ENCODE measurements at places on chromosomes 6 and 20.

DNA sequence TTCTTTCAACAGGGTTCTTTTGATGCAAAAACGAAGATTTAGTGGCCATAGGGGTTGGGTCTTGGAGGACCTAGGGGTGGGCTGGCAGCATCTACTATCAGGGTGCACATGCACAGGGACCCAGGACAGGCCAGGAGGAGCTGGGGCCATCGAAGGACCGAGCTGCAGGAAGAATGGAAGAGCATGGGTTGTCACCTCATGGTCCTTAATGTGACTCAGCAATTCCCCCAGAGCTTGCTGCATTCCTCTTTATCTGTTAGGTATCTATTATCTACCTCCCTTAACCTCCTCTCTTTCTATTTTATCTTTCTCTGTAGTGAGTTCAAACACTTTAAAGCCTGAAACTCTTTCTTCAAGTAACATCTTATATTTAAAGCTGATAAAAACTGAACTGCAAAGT is 167.0 kb downstream of the AIG1 start:
- no peak for DNase-seq

- no peak for DNase-seq
Measured at GRCh38 chr6:22322103-22323030, 25.5 kb upstream of the PRL start.

DNA sequence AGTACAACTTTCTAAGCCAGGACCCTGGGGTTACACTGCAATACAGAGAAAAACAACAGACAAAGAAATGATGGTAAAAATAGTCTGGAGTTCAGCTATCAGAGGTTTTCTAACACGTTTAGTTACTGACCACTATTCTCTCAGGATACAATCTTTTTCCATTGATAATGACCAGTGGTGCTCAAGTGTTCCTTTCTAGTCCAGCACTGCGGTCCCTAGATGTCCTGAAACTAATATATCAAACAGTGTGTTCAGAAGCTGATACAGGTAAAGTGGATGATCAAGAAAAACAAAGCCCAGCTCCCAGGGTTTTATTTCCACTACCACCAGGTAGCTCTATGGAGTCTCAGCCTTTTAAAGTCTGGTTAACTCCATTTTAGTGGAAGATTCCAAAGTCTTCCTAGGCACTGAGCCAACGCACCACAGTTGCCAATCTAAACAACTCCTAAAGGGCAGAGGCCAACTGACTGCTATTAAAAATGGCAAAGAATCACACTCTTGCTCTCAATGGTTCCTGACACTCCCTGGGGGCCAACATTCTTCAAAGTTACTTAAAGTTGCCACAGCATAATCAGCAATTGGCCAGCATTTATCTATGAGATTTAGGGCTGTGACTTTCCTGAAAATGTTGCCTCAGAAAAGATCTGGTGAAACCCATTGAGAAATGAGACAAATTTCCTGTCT is 38.2 kb downstream of the DZANK1 start:
- DNase-seq = no peak

- no peak for DNase-seq
Measured at GRCh38 chr6:121856296-121856695, 420.9 kb downstream of the GJA1 start.

- no peak for DNase-seq
Measured at GRCh38 chr6:144335311-144335861, 50.3 kb downstream of the UTRN start.

GRCh38 chr6:24355393-24355792 is 2.5 kb downstream of the DCDC2 start:
- no peak for DNase-seq

DNA sequence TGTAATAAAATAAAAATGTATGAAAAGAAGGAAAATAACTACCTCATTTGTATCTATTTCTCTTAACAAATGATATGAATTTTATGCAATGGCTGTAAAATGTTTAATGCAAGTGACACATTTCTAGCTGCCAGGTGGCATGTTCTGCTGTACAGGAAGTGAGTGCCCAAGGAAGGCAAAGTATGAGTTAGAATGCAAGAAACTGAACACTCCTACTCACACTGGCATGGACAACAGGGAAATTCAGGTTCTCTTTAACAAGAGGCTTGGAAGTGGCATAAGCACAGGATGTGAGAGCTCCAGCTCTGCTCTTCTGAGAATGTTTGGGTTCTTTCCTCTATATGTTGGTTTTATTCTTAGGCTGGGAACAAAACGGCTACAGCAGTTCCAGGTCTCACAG is 20.4 kb upstream of the LAMA4 start:
- DNase-seq = no peak

GRCh38 chr20:36097337-36098151 is 57.0 kb upstream of the EPB41L1 start:
- DNase-seq = no peak

DNA sequence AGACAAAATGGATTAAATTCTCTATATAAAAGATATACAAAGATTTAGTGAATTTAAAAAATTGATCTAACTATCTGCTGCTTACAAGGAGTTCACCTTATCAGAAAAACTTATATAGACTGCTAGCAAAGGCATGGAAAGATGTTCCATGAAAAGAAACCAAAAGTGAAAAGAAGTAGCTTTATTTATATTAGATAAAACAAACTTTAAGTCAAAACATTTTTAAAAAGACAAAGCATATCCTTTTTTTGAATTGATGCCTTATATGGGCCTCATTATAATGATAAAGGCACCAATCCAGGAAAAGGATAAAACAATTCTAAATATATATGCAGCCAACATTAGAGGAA is 334.2 kb downstream of the MEI4 start:
- no peak for DNase-seq

DNA sequence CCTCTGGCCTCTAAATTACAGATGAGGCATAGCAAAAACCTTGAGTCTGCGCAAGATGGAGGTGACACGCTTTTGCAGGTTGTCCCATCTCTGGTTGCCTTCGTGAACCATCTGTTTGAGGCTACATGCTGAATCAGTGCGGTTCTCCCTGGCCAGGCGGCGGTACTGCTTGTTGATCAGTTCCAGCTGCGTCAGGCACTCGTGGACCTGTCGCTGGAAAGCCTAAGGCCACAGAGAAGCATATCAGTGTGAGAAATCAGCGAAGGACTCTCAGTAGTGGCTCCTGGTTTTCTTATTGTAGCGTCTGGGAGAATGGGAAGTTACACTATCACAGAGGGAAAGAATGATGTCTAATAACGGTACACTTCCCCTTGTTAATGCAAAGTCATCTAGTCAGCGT is 344.4 kb downstream of the ESR1 start:
- no peak for DNase-seq

DNA sequence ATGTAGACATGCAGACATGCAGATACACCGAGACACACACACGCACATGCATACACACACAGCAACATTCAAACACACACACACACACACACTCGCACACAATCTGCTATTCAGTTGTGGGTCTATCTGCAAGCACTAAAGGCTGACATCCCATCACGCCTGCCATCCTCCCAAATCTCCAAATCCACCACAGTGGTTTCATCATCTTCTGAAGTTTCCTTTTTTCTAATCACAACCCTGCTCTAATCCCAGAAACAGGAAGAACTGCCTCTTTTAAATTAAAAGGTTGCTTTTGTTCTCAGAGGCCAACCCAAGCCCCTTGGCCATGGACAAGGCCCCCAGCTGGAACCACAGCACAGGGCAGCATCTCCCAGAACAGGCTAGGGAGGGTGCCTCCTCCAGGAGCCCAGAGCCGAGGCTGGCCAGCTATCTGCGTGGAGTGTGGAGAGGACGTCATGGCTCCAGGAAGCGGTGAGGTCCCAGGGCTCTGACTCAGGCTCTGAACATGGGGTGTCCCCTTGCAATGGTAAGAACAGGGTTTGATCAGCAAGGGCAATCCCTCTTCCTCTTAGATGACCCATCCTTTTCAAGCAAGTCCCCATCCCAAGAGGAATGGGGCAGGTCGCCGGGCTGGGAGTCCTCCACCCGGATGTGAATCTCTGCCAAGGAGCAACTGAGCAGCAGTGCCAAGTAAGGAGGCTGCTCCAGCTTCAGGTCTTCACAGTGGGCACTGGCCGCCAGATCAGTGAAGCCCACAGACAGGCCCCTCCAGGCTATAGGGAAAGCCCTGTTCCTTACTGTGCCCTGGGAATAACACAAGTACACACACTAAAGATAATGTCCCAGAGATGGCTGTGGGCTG is 14.7 kb downstream of the FOXF2 start:
- DNase-seq = no peak

- no peak for DNase-seq
Measured at GRCh38 chr6:4969609-4970285, 34.1 kb downstream of the RPP40 start.

GRCh38 chr6:122996794-122997505 is 915 bp downstream of the CLVS2 start:
- DNase-seq = no peak

DNA sequence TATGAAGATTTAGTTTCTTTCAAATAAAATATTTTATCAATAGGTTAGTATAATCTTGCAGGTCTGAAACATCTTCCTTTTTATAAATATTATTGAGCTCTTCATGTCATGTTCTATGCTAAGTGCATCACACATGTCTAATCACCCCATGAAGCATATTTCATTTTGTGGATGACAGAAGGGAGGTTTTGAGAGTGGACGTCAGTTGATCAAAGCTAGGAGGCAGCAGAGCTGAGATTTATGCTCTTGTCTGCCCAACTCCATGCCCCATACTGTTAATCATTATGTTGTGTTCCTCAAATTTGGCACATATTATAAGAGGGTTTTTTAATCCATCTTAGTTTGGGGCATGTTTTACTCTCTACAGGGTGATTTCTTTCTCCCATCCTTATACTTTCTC is 22.7 kb downstream of the DSE start:
- DNase-seq = no peak

DNA sequence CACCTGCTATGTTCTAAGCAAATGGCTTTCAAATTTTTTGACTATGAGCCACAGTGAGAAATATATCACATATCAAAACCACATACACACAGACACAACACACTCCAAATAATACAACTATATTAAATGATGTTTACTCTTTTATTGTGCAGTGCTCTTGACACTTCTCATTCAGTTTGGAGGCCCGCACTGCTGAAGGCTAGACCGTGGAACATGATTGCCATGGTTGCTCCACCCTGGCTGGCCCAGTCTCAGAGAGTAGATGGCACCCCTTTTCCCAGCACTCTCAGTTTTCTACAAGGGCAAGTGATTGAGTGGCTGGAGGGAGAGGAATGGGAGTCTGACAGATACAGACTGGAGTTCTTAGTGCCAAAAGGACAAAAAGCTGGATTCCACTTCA is 86.9 kb downstream of the SH3BGRL2 start:
- DNase-seq = no peak

- no peak for DNase-seq
Measured at GRCh38 chr6:110355727-110356126, 2.4 kb downstream of the METTL24 start.

GRCh38 chr20:19644085-19644484 is 114.0 kb upstream of the RIN2 start:
- no peak for DNase-seq

GRCh38 chr20:2006452-2007361 is 12.8 kb upstream of the PDYN start:
- no peak for DNase-seq

- DNase-seq = no peak
Measured at GRCh38 chr20:63657260-63657936, 714 bp upstream of the RTEL1 start.
